Skin of body (tissue), 3 donors: ENCODE measurements at places on chromosomes 12 and 14. TPM values are rescaled to one million over a fixed set of nuclear protein-coding genes. Genes with fewer than 3 reads are reported as not detected.

ARMH4 gene
- total RNA-seq = 13.8 TPM

CHGA gene
- 0.69 TPM for total RNA-seq

PMCH gene
- not detected for total RNA-seq

TSPAN19 gene
- total RNA-seq = not detected

SCNN1A gene
- 10.2 TPM for total RNA-seq

KHNYN gene
- total RNA-seq = 38.8 TPM

KLRC4 gene
- 0.39 TPM for total RNA-seq

TRHDE gene
- 12.1 TPM for total RNA-seq

KLHDC1 gene
- 10.1 TPM for total RNA-seq

GLT1D1 gene
- total RNA-seq = 2.2 TPM

TPH2 gene
- total RNA-seq = not detected

OXA1L gene
- total RNA-seq = 52.7 TPM

IGF1 gene
- total RNA-seq = 14.0 TPM

MFAP5 gene
- 125 TPM for total RNA-seq

LGR5 gene
- 13.7 TPM for total RNA-seq

MIP gene
- not detected for total RNA-seq

GYS2 gene
- not detected for total RNA-seq

STAB2 gene
- total RNA-seq = 6.3 TPM

PLA2G1B gene
- total RNA-seq = not detected

SCYL2 gene
- 54.1 TPM for total RNA-seq

PLD4 gene
- 5.6 TPM for total RNA-seq

GLI1 gene
- 7.2 TPM for total RNA-seq

DHRS4L2 gene
- 8.7 TPM for total RNA-seq

ARHGAP9 gene
- 5.0 TPM for total RNA-seq

YAF2 gene
- total RNA-seq = 14.3 TPM

SMAGP gene
- total RNA-seq = 11.9 TPM

GLIPR1L2 gene
- 2.1 TPM for total RNA-seq
